Fibroblast of mammary gland (primary cell): ENCODE measurements at places on chromosomes 3 and 15.

- DNase-seq, result no peak
These were observed 6.3 kb downstream of the LIPC start for GRCh38 chr15:58438111-58438510.

DNA sequence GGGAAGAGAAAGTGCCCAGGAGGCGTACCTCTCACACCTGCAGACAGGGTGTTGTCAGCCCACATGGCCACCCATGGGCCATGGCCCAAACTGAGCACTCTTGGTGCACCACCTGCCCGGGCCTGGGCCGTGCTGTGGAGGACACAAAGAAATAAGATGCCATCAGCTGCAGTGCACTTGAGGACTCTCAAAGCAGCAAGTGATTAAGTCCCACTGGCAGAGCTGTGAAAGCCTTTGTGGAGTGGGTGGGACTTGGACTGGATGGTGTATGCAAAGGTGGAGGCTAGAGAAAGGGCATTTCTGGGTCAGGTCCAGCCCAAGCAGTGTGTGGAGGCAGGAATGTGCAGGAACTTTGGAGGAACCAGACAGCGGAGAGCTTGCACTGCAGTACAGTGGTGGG is 122.3 kb downstream of the MEGF11 start:
- DNase-seq, result no peak

DNA sequence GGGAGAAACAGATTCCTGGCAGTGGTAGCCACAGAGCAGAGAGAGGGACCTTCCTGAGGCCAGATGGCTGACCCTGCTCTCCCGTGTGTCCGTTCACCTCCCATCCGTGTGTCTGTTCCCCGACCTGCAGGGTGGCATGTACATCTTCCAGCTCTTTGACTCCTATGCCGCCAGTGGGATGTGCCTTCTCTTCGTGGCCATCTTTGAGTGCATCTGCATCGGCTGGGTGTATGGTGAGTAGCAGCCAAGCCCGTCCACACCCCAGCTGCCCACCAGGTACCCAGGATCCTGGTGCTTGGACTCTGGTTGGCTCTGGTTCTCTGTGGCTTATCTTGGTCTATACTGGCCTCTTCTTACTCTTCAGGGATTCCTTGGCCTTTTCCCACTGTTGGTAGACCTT is 59.5 kb upstream of the SLC6A1 start:
- no peak for DNase-seq

- no peak for DNase-seq
These were observed 62.7 kb upstream of the TRAK1 start for GRCh38 chr3:42028474-42028873.

GRCh38 chr3:58628823-58629562 is 37.6 kb downstream of the FAM3D start:
- peak; percentile 99 for DNase-seq

DNA sequence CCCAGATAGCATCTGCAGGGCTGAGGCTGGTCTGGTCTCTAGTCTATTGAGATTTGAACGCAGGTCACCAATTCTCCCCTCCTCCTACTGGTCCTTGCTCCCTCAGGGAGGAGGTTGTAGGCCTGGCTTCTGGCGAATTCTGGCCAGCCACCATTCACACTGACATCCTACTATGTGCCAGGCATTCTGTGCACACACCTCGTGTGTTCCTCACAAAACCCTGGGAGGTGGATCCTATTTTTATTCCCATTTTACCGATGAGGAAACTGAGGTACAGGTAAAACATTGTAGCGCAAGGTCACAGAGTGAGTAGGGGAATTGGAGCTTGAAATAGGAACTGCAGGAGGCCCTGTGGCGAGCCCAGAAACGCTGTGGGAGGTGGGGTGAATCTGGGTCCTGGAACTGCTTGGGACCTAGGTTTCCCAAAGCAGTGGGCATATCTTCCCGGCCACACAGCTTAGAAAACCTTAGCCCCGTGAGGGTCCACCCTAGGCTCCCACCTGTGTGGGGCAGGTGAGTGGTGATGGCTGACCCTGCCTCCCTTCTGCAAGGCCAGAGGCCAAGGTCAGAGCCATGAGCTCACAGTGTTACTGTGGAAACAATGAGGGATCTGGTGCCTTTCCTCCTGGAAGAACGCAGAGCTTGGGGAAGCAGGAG is 4.8 kb upstream of the ATP2B2 start:
- no peak for DNase-seq

DNA sequence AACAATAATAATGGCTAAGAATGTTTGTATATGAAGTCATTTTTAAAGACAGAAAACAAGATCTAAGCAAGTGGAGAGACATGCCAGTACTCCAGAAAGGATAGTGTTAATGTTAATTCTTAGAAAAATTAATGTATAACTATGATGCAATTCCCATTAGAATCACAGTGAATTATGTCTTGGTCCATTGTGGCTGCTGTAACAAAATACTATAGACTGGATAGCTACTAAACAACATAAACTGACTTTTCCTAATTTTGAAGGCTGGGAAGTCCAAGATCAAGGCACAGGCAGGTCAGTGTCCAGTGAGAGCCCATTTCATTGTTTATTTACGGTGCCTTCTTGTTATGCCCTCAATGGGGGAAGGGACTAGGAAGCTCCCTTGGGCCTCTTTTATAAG is 32.7 kb upstream of the CSPG4 start:
- no peak for DNase-seq

GRCh38 chr3:66303491-66303901 is 82.7 kb downstream of the SLC25A26 start:
- DNase-seq, result no peak

- no peak for DNase-seq
These were observed 447.8 kb downstream of the FHIT start for GRCh38 chr3:60803216-60804173.

DNA sequence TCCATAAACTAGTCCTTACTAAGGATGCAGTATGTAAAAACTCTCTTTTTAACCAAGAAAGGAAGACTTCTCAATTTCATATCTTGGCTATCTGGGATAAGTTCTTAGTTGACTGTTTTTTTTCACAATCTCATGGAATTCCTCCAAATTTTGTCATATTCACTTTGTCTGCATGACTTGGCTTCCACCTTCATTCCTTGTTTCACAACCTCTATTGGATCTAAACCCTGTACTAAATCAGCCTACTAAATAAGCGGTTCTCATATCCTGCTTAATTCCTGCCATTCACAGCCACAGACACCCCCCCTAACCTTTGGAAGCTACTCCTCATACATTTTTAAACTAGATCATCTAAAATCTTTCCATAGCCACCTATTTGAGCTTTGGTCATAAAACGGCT is 370.6 kb upstream of the NAALADL2 start:
- peak; percentile 77 for DNase-seq

DNA sequence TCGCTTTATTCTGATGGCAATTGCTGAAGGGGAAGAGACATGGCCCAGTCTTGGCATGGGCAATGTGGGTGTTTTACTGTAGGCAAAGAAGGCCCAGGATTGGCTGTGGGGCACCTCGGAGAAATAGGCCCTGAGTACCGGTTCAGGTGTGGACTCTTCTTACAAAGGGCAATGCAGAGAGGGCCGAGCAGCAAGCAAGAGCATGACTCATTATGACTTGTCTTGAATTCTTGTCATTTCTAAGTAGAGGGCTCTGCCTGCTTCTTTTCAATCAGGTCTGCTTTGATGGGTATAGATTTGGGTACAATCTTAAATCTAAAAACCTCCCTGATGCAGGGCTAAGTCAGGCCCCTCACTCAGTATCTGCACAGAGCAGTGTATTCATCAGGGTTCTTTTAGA is 14.8 kb upstream of the BUB1B start:
- peak; percentile 38 for DNase-seq

DNA sequence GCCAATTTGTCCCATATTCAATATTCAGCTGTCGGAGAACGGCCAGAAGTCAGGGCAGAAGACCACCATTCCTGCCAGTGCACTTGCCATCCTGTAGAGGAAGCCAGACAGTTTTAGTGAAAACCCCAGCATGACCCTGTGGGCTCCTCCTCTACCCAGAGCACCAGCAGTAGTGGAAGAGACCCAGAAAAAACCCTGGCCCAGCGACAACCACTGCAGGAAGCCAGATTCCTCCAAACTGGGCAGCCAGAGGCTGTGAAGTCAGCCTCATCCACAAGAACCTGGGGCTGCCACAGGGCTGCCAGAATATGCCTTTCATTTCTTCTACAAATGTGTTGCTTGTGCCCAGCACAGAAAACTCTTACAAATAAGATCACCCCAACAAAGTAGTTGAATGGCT is 67.3 kb downstream of the HMCES start:
- no peak for DNase-seq

DNA sequence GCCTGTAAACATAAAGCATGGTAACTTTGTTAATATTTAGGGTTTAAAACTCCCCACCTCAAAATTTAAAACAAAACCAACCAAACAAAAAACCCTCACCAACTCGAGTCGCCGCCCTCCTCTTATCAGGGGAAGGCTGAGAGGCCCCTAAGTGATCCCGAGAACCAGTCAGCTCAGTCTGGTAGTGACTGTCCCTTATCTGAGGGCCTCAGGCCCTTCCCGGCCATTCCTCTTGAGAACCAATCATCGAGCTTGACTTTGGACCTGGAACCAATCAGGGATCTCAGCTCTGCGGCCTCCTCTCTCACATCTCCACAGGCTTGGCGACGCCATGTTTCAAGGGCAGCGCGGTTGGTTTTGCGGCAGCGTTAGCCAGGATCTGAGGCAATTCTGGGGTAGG is at the start of gene TERB2:
TERB2 (plus strand) TSS at position 300 of the 400 bp plus-strand sequence; CDS start at position 332, 32 bp downstream.
- no peak for DNase-seq

DNA sequence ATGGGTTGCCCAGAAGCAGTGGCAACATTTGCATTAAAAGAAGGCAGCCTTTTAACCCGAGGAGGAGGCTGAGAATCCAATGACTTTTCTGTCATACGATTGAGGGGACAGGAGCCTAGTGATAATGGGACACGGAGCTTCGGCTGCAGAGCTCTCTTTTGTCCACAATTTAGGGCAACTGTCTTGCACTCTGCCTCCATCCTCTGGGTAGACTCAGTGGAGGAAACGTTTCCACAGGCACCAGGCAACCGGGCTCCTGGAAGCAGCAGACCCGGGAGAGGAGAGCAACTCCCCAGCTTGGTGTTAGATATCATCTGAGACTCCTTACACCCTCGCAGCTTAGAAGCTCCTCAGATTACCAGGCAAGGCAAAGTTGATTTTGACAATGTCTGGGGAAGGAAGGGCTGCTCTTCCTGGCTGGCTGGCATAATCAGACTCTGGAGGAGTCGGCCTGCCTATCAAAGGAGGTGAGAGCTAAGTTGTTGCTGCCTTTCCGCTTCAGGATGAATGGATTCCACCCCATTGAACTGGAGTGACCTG is 43.5 kb upstream of the RNU6-1 start:
- no peak for DNase-seq

- peak; percentile 99 for DNase-seq
These were observed 17.0 kb downstream of the TMEM62 start for GRCh38 chr15:43150191-43150929.

- no peak for DNase-seq
These were observed 256.3 kb upstream of the KCNH8 start for GRCh38 chr3:18892047-18892446.

- no peak for DNase-seq
These were observed 133.7 kb upstream of the ALCAM start for GRCh38 chr3:105233010-105233409.

- peak; percentile 9 for DNase-seq
These were observed 15.0 kb upstream of the TM6SF1 start for GRCh38 chr15:83092309-83092976.

DNA sequence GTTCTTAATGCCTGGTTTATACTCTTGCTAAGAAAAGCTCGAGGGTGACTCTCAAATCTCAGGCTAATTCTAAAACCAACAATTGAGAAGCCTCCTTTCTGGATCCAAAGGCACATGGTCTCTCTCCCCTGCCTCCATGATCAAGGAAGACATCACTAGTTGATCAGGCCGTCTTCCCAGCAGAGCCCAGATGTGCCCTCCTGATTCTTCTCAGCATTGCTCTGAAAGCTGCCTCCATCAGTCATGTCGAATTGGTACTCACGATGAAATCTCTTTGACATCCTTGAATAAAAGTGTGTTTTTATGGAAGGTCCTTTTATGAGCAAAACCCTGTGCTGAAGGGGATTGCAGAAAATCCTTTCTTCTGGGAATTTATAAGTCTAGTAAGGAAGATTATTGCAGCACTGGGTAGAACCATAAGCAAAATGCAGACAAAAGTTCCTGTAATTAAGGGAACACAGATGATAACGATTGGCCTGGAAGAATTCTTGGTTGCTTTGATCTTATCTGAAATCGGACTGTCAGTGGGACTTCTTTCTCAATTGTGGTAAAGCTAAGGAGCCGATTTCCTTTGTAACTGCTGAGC is 345.9 kb downstream of the PTPRG start:
- DNase-seq, result no peak

- no peak for DNase-seq
These were observed 37.1 kb downstream of the TJP1 start for GRCh38 chr15:29785136-29785535.

DNA sequence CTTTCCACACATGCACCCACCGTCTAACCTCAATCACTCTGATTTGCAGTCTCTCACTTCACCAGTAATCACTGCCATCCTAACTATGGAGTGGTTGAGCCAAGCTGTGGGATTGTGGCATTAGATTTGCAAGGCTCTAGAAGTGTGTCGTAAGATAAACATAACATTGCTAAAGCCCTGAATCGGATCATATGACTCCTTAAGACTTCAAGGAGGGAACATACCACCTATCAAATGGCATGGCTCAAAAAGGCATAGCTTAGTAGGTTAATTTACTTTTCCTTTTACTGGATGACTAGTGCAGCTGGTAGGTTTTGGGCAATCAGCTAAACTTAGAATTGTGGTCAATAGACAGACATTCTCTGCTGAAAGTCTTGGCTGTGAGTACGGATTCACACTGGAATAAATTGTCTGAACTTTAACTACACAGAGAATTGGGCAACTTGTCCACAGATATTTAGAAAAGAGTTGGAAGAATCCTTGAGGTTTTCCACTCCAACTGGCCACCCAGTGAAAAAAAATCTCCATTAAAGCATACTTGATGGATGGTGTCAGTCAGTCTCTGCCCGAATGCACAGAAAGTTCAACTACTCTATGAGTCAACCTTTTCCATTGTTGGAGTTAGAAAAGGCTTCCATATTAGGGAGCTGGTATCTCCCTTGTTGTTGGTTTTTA is 476.7 kb upstream of the CBLB start:
- peak; percentile 95 for DNase-seq

DNA sequence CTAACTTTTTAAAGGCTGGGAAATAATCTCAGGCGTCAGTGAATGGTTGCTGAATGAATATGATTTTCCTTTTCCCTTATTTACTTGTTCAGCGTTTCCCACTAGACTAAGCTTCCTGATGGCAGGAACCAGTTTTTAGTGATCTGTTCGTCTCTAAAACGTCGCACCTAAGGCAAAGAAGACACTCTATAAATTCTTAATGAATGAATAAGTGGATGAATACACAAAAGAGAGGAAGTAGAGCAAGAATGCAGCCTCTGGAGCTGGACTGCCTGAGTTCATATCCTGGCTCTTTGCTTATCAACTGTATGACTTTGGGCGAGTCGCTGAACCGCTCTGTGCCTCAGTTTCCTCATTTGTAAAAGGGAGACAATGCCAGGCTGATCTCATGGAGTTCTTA is 38.7 kb downstream of the WNT7A start:
- DNase-seq, result no peak

DNA sequence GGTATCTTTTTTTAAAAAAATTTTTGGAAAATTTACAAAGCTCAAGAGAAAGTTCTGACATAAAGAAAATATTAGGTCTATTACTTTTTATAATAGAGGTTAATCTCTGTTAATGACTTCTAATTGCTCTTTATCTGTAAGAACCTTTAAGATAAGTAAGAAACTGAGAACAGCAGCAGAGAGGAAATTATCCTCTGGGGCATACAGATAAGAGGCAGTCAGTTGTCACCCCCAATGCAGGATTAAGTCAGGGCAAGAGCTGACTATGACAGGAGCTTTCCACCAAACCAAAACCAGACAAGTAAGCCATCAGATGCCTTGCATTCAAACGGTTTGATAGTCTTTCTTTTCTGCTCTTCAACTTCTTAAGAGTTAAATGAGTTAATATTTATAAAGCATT is 149.0 kb downstream of the GSK3B start:
- no peak for DNase-seq
